ENCODE measurements at places on chromosomes 16 and 17.

- no peak for DNase-seq
These were observed 199.1 kb upstream of the GSE1 start for GRCh38 chr16:85413691-85414663.

DNA sequence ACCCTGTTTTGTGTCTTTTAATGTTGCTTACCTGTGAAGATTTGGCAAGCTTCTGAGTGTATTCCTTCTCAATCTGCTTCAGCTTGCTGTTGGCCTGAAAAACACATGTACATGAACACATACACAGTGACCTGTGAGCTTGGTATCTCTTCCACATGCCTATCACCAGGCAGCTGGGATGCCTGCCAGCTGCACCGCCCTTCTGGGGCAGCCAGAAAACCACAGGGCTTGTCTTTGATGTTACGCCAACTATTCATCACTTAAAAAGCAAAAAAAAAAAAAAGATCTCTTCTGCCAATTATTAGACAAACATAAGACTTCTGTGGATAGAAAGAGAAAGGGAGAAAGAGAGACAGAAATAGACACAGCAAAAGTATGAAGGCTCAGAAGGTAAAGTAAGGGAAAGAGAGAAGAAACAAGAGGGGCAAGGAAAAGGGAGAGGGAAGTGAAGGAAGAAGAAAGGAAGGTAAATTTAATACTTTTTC is 189.2 kb upstream of the AXIN2 start:
- peak; percentile 15 for DNase-seq

DNA sequence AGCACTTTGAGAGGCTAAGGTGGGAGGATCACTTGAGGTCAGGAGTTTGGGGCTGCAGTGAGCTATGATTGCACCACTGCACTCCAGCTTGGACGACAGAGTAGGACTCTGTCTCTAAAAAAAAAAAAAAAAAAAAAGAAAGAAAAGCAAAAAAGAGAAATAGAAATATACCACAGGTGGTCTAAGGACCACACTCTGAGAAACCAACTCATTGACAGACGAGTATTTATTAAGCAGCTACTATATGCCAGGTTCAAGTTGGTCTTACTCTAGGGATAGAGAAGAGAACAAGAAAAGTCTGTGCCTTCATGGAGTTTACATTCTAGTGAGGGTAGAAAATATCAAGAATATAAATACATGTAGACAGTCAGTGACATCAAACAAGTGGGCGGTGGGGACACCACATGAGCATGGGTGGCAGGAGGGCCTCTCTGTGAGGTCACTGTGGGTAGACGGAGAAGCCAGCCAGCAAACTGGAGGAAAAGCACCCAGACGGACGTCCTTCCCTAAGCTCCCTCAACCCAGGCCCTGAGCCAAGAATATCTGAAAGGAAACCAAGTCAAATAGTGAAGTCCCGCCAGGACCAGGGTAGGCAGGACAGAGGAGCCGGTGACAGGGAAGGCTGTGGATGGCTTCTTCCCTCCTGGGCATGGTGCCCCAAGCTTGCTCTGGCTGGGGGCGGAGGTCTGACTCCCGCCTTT is 4.7 kb downstream of the CDIPT start:
- DNase-seq, result no peak

GRCh38 chr16:88276591-88276990 is 106.2 kb upstream of the ZNF469 start:
- DNase-seq, result no peak

DNA sequence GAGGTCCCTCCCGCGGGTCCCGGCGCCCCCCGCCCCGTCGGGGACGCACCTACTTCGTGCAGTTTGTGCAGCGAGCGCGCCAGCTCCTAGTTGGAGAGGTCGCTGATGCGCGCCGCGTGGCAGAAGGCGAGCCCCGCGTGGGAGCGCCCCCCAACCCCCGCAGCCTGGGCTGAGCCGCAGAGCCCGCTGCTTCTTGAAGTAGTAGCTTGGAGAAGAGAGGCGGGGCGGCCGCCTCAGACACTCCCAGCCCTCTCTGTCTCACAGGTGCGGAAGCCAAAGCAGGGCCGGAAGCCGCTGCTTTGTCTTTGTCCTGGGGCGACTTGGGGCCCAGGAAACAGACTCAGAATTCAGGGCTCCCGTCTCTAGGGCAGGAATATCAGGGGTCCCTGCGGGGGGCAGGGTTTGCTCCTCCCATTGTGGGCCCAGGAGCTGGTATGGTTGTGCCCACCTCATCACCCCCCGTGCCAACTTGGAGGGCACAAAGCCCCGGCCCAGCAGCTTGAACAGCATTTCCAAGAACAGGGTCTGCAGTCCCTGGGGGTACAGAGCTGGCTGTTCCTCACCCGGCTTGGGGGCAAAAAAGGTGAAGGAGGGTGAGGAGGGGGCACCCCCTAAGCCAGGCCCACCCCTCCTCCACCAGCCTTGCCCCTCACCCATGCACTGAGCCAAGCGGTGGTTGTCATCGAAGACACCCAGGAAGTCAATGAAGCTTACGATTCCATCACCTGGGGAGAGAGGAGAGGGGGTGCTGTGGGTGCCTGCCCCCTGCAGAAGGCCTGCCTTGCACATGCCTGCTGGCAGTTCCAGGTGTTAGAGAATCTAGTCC is 13.5 kb downstream of the SPATA32 start:
- DNase-seq, result peak; percentile 71

DNA sequence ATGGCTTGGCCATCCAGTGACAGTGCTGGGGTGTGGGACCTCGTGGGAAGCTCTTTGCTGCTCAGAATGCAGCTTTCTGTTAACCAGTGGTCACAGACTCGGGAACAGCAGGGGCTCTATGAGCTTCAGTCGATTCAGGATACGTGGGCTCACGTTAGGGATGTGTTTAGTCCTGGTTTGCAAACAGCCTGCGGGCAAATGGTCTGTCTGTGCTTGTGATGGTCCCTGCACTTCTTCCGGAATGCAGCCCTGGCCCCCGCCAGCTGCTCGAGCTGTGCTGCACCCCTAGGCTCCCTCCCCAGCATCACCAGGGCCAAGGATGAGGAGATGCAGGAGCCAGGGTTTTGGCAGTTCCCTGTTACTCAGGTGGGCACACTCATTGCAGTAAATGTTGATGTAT is 172.8 kb upstream of the CHMP6 start:
- DNase-seq, result no peak

- DNase-seq, result no peak
These were observed 191.8 kb downstream of the SNX29 start for GRCh38 chr16:12168074-12169000.

DNA sequence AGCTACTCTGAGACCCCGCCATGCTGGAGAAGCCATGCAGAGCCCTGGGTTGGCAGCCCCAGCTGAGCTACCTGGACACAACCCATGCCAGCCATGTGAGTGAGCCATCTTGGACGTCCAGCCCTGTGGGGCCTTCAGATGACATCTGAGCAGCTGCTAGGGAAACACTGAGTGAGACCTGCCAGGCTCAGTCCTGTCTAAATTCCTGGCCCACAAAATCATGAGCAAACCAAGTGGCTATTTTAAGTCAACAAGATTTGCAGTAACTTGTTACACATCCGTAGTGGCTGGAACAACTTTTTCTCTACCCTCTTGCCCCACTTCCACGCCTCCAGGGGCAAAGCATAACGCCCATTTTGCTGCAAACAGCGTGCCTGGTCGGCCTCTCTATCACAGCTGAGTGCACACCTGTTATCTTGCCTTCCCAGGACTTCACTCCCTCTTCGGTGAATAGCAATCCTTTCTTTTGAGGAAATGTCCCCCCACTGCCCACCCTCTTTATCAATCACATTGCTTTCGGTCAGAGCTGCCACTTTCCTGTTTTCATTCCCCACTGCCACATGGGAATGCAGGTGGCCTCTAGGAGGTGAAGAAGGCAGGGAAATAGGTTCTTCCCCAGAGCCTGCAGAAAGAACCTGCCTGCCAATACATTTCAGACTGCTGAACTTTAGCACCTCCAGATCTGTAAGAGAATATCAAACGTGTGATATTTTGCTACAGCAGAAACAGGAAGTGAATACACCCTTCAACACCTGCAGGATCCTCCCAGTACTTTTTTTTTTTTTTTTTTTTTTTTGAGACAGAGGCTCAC is 7.4 kb upstream of the SCIMP start:
- DNase-seq, result no peak

- DNase-seq, result no peak
These were observed 460.4 kb upstream of the DYNLRB2 start for GRCh38 chr16:80080287-80080851.

DNA sequence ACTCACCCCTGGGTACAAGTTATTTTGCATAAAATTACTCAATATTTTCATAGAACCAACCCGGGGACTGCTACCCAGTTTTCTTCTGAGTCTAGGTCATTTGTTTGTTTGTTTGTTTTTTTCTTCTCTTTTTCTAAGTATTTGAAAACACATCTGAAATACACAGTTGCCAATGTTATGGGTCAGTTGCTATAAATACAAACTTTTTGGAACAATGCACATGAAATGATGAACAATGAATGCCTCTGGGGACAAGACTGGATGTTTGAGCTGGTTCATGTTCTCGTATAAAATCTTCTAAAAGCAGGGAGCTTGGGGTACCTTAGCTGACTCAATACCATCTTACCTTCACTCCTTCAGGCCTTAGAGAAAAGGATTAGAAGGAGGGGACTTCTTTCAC is 30.5 kb downstream of the TMEM238L start:
- no peak for DNase-seq

- DNase-seq, result no peak
These were observed 508.8 kb upstream of the CDH8 start for GRCh38 chr16:62545039-62545438.

GRCh38 chr16:14576532-14576931 is 53.5 kb downstream of the PARN start:
- no peak for DNase-seq

- DNase-seq, result no peak
These were observed 64.3 kb downstream of the PIGL start for GRCh38 chr17:16281351-16281750.

GRCh38 chr17:975371-975915 is 4.1 kb downstream of the NXN start:
- no peak for DNase-seq

DNA sequence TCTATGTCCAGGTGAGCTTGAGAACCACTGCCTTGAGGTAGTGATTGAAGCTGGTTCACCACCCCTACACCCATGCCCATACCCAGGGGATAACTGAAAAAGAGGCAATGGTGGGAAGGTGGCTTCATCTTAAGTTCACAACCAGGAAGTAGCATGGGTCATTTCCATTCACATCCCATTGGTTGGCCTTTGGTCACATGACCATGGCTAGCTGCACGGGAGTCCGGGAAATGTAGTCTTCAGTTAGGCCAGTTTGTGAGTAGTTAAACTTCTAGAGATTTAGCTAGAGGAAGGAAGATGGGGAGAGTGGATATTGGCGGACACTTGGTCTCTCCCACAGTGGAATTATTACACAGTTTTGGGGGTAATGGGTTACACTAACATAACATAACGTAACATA is 92.9 kb downstream of the RGS9 start:
- DNase-seq, result no peak

DNA sequence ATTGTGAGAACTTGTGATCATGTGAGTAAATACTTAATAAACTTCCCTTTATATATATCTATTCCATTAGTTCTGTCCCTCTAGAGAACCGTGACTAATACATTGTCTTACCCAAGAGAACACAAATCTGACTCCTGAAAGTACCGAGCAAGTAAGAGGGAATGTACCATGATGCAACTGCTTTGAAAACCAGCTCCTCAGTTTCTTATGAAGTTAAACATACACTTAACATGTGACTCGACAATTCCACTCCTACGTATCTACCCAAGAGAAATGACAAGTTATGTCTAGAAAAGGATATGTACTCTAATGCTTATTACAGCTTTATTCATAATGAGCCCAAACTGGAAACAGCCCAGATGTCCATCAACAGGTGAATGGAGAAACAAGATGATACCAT is 8.8 kb upstream of the GJD3 start:
- no peak for DNase-seq

DNA sequence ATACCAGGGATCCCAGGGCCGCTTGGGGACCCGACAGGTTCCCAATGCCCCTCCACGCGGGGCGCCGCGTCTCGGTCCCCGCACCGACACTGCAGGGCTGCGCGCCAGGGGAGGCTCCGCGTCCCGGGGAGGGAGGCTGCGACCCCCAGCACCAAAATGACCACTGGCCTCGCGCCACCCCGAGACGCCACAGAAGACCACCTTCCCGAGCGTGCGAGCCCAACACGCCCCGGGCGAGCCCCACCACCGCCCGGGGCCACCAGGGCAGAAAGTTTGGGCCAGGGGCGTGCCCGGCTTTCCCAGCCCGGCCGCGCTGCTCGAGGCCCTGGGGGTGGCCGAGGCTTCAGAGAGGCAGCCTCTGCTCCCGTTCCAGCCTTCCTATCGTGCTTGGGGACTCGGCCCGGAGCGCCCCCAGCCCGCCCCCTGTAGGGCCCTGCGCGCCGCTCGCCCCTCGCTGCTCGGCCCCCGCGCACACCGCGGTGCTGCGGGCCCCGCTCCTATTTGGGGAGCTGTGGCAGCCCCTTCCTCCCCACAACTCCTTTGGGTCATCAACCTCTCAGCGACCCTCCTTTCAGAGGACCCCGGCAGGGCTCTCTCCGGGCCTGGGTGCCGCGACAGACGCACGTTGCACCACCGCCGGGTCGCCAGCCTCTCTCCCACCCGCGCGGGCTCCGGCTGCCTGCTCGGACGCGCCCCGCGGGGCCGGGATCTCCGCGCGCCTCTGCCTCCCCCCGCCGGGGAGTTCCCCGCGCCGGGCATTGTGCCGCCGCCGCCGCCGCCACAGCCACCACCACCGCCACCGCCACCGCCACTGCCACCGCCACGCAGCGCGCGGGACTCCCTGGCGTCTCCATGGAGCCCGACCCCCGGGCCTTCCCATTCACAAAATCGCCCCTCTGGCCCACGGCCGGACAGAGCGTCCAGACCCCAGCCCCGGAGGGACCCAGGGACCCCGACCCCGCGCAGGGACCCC is 892 bp downstream of the RBFOX3 start:
- DNase-seq, result no peak

GRCh38 chr17:15334266-15334665 is 7.1 kb downstream of the TEKT3 start:
- no peak for DNase-seq

- no peak for DNase-seq
These were observed 10.1 kb upstream of the WDR45B start for GRCh38 chr17:82658331-82658730.

DNA sequence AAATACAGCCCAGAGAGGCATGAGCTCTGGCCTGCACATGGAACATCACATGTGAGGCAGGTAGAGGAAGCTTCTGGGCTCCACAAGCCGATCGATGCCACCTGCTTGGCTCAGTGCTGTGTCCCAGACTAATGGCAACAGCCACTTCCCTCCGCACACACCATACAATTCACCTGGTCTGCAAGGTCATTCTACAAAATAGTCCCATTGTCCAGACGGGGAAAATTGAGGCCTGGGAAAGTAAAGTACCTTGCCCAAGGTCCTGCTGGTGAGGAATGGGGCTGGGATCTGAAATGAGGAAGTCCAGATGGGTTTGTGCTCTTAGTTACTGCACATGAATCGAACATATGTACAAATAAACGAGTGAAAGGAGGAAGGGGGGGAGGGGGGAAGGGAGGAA is 88.0 kb downstream of the LITAF start:
- no peak for DNase-seq

- no peak for DNase-seq
These were observed 272.5 kb upstream of the TNRC6C start for GRCh38 chr17:77685881-77686486.

- DNase-seq, result no peak
These were observed 47.4 kb downstream of the RAI1 start for GRCh38 chr17:17728550-17729251.

- DNase-seq, result no peak
These were observed 14.2 kb upstream of the ADGRG3 start for GRCh38 chr16:57653936-57654335.
